ENCODE measurements at places on chromosomes 16 and 17.

DNA sequence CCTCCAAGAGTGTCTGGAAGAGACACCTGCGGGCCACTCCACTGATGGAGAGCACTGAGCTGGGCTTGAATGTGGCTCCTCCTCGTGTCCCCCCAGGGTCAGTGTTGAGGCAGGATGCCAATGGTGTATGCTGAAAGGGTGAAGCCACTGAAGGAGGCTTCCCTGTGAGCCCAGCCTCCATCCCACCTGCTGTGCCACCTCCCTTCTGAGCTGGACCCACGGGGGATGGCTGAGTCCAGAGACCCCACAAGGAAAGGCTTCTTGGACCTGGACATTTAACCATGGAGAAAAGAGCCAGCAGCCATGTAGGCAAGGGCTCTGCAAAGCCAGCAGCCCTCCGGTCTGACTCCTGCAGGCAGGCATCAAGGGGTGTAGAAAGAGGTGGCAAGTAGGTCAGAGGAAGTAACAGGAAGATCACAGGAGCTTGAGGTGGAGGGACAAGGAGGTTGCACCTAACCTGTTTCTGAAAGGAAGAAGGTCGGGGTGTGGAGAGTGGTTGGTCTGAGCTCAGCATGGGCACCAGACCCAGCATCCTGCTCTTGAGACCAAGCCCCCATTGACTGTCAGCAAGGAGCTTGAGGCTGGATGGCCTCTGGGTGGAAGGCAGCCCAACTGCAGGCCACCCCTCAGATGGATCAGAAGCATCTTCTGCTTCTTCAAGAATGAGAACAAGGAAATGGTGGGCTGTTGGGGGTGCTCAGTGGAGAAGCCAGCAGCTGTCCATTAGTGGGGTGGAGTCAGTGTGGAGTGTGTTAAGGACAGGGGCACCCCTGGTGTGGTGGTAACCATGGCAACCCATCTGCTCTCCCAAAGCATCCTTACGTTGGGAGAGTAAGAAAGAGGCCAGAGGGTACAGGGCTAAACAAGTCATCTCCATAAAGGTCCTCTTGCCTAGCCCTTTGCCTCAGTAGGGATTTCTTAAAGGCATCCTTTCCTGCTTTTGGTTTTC lies 80.7 kb downstream of the PLD6 start:
- peak; percentile 13 for DNase-seq

DNA sequence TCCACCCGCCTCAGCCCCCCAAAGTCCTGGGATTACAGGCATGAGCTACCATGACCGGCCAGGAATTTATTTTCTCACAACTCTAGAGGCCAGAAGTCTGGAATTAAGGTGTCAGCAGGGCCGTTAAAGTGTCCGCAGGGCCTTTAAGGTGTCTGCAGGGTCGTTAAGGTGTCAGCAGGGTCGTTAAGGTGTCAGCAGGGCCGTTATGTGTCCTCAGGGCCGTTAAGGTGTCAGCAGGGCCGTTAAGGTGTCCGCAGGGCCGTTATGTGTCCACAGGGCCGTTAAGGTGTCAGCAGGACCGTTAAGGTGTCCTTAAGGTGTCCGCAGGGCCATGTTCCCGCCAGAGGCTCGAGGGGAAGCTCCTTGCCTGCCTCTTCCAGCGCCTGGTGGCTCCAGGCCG lies 125.2 kb downstream of the RAP1GAP2 start:
- no peak for DNase-seq

- DNase-seq: no peak
These were observed 535.4 kb downstream of the CDH8 start for GRCh38 chr16:61500851-61501250.

DNA sequence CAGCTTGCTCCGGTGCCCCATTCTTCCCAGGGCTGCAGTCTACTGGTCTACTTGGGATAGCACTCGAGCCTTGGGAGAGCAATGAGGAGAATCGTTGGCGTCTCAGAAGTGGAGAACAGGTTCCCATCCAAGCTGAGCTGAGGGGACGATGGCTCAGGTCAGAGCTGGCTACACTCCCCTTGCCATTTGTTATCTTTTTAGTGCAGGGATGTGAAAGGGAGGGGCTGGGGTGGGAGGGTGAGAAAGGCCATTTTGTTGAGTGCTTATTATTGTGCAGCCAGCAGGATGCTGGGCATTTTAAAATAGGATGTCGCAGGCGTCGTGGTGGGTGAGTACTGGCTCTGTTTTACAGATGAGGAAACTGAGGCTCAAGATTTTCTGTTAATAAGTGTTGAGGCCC lies 410.8 kb downstream of the SNX29 start:
- no peak for DNase-seq

GRCh38 chr17:71188811-71189492 lies 931.9 kb upstream of the SOX9 start:
- no peak for DNase-seq

DNA sequence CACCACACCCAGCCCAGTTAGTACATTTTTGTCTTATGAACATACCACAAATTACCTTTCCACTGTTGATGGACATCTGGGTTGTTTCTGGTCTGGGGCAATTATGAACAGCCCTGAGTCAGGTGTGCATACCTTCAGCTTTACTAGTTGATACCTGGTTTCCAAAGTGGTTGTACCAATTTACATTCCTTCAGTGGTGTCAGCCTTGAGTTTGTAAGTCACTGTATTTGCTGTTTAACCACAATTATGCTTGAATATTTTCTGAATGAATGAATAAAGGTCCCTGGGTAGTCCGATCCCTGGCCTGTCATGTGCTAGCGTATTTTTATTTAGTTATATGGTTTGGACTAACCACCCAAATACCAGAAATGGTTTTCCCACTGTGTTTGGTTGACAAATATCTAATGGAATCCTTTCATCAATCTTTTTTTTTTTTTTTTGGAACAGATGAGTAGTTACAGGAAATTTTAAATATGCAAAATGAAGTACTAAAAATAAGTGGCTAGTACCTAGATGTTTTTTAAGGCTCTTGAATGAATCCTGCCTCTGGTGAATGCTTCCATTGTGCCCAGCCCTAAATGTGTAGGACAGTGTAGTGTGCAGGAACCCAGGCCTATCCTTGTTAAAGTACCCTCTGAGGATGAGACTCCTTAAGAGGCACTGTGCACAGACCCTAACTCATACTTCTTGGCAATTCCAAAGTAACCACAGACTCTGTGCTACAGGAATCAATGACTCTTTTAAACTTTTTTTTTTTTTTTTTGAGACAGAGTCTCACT lies 3.7 kb downstream of the DUSP14 start:
- no peak for DNase-seq

DNA sequence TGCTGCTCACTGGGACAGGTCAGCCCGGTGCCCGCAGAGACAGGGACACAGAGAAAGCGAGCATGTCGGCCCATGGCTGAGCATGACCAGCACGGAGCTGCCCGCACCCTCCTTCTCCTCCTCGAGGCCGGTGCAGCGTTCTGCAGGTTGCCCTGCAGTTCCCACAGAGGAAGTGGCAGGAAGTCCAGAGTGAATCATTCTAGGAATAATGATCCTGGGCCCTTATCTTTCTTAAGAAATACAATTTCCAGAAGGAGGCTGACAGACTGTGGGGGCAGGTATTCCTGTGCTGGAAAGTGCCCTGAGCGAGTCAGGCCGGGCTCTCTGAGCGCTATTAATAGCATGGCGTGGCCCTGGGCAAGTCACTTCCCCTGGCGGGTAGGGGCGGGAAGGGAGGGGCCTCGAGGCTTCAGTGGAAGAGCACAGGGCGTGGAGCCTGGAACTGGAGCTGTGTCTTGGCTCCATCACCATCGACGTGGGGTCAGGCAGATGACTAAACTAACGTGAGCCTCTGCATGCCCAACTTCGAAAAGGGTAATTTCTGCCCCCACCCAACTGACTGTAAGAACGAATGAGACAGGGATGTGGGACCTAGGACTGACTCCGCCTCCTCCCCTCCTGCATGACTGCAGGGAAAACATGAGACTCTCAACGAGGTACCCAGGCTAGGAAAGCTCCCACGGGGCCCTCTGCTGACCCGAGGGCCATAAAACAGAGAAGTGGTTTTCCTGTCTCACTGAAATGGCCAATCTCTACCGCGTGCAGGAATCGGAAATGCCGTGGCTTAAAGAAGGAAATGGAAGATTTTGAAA lies 9.8 kb downstream of the TMEM204 start:
- peak; percentile 64 for DNase-seq

- DNase-seq: no peak
These were observed 7.5 kb downstream of the CACNG1 start for GRCh38 chr17:67051837-67052236.

- no peak for DNase-seq
These were observed 2.5 kb downstream of the VAT1L start for GRCh38 chr16:77790912-77791311.

DNA sequence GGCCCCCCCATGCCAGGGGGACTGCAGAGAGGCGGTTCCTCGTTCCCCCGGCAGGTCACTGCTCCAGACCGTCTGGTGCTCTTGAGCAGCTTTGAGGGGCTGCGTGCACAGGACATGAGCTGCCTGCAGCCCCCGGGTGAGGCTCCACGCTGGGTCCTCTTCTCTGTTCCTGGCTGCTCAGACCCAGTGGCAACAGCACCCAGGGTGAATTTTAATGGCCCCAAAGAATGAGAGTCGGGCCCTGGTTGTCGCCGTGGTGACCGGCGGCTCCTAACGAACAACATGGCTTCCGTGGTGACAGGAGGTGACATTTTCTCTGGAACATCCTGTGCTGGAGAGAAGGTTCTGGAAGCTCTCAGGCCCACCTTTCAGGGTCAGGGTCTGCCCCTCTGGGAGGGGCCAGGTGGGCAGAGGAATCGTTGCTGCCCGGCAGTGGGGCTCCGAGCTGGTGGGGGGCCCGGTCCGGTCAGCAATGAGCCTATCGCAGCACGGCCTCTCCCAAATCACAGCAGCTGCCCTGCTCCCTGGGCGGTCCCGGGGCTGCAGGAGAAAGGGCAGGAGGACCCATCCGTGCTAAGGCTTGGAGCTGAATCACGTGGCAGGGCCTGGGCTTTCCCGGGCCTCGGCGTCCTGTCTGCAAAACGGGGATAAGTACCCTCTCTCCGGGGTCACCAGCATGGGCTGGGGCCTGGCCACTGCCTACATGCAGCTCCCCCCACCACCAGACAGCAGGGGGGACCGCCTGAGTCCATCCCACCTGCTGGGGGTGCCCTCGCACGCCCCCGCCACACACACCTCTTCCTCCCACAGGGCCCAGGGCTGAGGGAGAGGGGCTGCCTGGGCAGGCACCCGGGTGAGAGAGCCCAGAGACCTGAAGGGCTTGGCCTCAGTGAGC lies 3.4 kb upstream of the C1QTNF8 start:
- DNase-seq: no peak

DNA sequence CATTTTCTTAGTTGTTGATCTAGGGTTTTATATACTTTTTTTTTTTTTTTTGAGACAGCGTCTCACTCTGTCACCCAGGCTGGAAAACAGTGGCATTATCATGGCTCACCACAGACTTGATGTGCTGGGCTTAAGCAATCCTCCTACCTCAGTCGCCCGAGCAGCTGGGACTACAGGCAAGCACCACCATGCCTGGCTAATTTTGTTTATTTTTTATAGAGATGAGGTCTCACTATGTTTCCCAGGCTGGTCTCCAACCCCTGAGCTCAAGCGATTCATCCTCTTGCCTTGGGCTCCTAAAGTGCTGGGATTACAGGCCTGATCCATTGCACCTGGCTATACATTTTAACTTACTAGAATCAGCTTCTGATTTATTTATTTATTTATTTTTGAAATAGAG lies 34.2 kb upstream of the ATP2A3 start:
- no peak for DNase-seq

DNA sequence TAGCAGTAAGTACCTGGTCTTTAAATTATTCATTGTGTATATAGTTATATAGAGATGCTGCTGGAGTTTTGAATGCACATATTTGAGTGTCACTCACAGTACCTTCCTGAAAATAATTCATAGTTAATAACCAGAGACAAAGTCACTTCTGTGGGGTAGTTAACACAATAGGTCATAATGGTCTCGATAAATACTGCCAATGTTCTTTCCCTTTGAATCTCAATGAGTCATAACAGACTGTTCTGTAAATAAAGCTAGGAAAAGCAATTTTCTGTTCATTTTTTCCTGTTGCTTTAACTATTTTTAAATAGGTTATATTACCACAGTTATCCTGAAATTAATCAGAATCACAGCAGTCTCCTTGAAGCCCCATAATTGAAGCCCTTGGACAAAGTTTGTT lies 87.2 kb downstream of the MAP2K4 start:
- DNase-seq: no peak

DNA sequence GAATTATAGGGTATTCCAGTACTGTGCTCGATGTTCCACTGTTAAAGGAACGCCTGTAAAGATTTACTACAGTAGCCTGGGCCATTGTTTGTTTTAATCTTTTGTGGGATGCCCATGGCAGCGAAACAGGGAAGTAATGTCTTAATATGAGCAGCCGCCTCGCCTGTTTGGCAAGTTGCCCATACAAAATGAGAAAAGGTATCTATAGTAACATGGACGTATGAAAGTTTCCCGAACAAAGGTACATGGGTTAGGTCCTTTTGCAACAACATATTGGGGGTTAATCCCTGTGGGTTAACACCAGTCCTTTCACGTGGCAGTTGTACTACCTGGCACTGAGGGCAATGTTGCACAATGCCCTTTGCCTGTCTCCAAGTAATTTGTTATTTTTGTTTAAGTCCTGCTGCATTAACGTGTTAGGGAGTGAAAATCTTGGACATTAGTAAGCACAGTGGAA lies 21.1 kb upstream of the TMC5 start:
- no peak for DNase-seq

DNA sequence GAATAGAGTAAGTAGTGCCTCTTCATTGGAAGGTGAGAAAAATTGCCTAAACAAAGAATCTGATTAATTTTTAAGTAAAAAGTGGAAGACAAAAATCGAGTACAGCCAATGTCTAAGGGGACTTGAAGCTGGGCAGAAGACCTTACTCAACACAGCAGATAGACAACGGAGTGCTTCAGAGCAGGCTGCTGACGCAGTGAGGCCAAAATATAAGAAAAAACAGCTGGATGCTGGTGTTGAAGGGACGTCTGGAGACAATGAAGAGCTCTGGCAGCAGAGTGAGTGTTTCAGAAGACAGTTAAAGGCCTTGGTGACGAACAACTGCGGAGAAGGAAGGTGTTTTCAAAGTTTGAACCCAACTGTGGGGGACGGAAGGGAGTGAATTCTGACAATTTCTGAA lies 169.8 kb downstream of the MRTFB start:
- DNase-seq: no peak

GRCh38 chr16:10978871-10979446 lies 34.6 kb downstream of the CLEC16A start:
- DNase-seq: no peak

GRCh38 chr16:85234310-85235204 lies 122.3 kb upstream of the CIBAR2 start:
- DNase-seq: no peak

- DNase-seq: no peak
These were observed at the start of gene KRTAP3-3 for GRCh38 chr17:40993839-40994238. Gene KRTAP3-3 (minus strand): TSS chr17:40994164. CDS start chr17:40994097, 67 bp downstream.

GRCh38 chr17:82912484-82913089 lies 72.8 kb upstream of the ZNF750 start:
- no peak for DNase-seq

- no peak for DNase-seq
These were observed 44.7 kb upstream of the LGALS9 start for GRCh38 chr17:27586203-27586721.

All from activated CD4-positive, alpha-beta T cell treated with anti-CD3 and anti-CD28 coated beads, Interleukin-10, Interleukin-2, amounts not matched to agents 100 ng/mL and 50 ng/mL, durations not matched to agents 16 hours and 8 hours (primary cell).